ENCODE measurements at places on chromosomes 12 and 14.

- DNase-seq = no peak
Observed at GRCh38 chr12:121170611-121171260, 38.1 kb downstream of the P2RX7 start.

- no peak for DNase-seq
Observed at GRCh38 chr14:53019406-53019805, 68.6 kb upstream of the FERMT2 start.

DNA sequence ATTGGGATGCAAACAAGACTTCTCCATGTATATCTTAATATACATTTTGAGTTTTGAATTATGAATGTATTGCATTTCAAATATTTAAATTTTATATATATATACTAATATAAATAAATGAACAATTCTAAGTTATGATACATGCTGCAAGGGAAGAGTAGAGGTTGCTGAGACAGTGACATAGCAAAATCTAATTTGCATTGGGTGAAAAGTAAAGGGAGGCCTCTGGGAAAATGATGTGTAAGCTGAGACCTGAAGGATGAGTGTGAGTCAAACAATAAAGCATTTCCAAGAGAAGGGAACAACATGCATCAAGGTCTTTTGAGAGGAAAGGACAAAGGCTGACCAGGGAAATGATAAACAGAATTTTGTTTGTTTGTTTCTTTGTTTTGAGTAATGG is 62.9 kb upstream of the PTPRQ start:
- DNase-seq = no peak

DNA sequence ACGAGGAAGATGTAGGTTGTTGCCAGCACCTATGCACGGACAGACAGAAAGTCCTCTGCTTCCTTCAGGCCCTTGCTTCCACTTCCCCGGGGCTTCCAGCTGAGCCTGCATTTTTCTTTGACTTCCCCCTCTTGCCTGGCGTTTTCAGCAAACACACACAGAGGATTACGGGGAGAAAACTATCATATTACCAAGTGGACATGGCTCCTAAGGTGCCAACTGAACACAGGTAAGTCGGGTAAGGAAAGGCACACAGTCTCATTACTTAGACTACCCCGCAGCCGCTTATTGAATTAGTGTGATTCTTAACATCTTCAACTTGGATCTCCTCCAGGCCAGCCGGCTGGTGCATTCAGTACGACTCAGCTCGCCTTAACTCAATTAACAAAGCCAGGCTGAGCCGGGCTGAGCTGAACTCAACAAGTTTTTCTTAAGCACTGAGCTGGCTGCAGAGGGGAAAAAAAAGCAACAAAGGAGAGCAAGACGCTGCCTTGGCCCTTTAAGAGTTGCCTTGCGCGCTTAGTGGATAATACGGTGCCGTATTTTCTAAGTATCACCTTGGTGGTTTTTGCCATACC is 19.2 kb upstream of the MAP1LC3B2 start:
- DNase-seq = peak; percentile 62

- DNase-seq = no peak
Observed at GRCh38 chr14:95901054-95901453, 24.4 kb downstream of the TUNAR start.

GRCh38 chr12:93025145-93026103 is 96.3 kb upstream of the EEA1 start:
- no peak for DNase-seq

GRCh38 chr12:111503116-111503515 is 96.0 kb downstream of the ATXN2 start:
- DNase-seq = no peak
